ENCODE measurements at places on chromosomes 13 and 19. TPM values are rescaled to one million over a fixed set of nuclear protein-coding genes. Genes with fewer than 3 reads are reported as not detected.

The VWA8 gene
- total RNA-seq, result 19.5 TPM

The KLK3 gene
- not detected for total RNA-seq

The RXFP2 gene
- total RNA-seq, result not detected

The IL17D gene
- 6.3 TPM for total RNA-seq

The ZNF66 gene
- total RNA-seq, result 2.6 TPM

The NPHS1 gene
- total RNA-seq, result not detected

The ZNF266 gene
- total RNA-seq, result 12.0 TPM

The ZNF560 gene
- not detected for total RNA-seq

DNA sequence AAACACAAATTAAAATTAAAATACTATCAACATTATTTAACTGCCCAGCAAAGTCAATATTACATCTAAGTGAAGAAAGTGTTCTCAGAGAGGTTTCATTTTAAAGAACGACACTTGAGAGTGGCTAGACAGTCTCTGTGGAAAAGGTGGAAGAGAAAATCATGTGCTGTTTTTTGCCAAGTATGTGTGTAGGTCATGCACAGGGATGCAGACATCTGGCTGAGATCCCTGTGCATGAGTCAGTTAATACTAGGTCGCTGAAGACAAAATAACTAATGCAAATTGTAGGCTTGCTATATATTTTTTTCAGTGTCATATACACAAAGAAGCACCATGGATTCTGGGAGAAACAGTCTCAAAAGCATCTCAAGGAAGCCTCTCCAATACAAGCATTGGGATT, 44.3 kb upstream of the ENOX1 start:
- no peak for DNase-seq

DNA sequence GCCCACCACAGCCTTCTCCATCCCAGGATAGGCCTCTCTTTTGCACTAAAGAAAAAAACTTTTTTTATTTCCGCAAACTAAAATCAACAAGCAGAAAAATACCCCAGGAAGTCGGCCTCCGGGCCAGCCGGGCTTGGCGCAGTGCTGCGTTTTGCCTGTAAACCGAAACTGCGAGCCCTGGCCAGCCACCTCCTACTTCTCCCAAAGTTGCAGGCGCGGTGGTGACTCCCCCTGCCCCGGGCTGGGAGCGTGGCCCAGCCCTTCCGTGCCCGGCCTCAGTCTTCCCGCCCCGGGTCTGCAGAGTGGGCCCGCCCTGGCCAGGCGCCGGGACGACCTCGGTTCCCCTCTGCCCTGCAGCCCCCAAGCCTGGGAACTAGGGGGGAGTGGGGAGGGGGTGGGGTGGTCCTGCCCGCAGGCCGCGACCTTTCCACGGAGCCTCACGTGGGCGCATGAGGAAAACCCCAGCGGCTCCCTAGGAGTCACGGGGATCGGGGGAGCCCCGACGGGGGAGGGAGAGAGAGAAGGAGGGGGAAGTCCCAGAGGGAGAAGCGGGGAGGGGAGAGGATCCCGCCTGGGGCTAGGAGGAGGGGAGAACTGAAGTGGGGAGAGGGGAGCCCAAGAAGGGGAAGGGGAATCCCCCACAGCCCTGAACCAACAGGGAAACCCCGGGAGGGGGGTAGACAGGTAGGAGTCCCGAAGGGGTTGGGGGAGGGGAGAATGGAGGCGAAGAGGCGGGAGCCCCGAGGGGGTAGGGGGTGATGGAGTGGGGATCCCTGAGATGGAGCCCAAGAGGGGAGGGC, 3.0 kb downstream of the GADD45B start:
- DNase-seq, result peak; percentile 95

DNA sequence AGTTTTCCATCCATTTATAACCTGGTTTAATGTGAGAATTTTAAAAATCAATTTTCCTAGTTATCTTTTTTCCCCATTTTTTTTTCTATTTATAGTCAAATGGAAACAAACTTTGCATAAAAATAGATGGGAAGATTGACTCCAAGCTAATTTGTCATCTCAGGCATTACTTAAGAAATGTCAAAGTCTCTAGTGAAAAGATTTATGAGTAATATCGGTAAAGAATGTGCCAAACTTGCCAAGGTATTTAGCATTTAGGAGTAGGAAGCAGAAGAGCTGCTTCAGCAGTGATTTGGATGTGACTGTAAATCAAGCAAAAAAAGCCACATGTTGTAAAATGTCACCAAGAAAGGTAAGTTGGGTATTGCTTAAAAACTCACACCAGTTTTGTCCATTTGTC, 108.6 kb downstream of the LACC1 start:
- DNase-seq, result no peak

DNA sequence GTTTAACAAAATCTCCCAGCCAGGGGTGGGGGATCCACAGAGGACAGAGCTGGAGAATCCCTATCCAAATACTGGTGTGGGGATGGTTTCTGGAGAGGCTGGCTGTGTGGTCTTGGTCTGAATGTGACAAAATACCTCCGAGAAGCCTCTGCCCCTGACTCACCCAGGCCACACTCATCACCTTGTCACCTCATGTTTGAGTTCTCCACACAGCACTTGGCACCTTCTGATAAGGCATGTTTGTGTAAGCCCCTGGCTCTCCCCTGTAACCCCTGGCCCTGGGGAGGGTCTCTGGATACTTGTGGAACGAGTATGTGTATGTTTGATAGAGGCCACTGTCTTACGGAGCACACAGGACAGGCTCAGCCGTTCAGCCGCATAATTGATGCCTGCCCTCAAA, 14.7 kb downstream of the TECR start:
- DNase-seq, result no peak

DNA sequence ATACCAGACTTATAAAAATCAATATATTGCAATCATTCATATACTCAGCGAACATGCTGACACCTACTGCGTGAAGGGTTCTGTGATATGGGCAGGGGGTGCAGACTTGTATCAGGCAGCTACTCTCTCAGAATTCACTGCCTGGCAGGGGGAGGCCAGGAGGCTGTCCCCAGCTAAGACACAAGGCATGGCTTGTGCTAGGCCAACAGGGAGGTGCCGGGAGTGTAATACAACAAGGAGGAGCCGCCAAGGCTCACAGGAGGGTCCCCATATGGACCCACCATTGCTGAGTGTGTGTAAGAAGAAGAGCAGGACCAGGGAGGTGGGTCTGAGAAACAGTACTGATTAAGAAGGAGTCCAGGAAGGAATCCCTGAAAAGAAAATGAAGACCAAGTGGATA, 97.2 kb downstream of the COL4A2 start:
- no peak for DNase-seq

GRCh38 chr13:28744656-28745055, 25.9 kb upstream of the SLC46A3 start:
- DNase-seq, result no peak

DNA sequence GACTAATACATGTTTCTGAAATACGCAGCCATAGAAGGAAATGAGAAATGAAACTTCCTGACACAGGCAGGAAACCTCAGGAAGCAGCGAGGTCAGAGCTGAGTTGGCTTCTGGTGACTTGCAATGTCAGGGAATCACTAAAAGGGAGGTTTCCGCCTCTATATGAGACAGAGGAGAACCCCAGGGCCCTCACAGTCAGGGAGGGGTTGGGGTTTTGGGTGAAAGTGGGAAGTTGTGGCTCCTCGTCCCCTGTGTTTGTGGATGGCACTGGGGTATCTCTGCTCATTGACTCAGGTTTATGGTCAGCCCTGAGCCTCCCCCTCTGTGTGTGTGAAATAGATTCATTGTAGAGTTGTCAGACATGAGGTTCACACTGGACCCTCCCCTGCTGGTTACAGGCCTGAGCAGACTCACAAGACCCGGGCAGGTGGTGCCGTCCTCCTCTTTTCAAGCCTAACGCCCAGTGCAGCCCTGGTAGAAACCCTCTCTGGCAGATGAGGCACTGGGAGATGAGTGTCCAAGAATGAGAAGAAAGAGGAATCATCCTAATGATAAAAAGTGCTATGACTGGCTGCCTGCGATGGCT, 5.5 kb upstream of the LILRA6 start:
- DNase-seq, result no peak

DNA sequence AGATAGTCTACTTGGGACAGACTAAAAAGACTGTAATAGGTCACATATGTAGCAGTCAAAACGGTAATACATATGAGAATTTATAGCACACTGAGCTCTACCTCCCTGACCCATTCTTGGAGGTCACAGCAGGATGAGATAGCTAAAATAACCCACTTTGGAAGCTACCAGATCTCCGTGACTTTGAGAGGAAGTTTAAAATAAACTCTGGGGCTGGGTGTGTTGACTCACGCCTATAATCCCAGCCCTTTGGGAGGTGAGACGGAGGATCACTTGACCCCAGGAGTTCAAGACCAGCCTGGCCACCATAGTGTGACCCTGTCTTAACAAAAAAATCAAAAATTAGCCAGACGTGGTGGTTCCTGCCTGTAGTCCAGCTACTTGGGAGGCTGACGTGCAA, 45.3 kb downstream of the DHRS12 start:
- no peak for DNase-seq

DNA sequence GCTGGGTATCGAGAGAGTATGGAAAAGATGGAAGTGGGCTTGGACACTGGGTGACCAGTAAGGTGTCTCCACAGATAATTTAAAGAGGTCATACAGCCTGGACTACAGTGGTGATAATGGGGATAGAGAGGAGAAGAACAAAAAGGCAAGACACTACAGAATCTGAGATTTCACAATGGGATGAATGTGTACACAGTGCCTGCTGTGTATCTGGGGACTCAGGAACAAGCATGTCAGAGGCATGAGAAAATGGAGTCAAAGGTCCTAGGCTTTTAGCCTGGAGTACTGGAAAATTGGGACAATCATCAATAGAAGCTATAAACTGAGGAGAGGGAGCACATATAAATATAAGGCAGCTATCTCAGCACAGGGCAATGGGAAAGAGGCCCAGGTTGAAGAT, 69.4 kb downstream of the TSC22D1 start:
- no peak for DNase-seq

DNA sequence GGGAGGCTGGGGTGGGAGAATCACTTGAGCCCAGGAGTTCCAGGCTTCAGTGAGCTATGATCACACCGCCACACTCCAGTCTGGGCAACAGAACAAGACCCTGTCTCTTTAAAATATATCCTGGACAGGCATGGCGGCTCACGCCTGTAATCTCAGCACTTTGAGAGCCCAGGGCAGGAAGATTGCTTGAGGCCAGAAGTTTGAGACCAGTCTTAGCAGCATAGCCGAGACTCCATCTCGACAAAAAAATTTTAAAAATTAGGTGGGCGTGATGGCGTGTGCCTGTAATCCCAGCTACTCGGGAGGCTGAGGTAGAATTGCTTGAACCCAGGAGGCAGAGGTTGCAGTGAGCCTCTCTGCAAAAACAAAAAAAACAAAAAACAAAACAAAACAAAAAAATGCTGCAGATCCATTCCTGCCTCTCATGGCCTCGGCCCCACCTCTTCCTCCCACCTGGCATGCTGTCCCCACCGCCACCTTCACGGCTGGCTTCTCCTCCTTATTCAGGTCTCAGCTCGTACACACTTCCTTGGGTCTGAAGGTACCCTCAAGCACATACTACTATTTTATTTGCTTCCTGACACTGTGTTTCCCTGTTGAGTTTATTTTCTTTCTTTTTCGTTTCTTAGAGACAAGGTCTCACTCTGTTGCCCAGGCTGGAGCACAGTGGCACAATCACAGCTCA, 5.3 kb downstream of the RFX1 start:
- DNase-seq, result no peak

DNA sequence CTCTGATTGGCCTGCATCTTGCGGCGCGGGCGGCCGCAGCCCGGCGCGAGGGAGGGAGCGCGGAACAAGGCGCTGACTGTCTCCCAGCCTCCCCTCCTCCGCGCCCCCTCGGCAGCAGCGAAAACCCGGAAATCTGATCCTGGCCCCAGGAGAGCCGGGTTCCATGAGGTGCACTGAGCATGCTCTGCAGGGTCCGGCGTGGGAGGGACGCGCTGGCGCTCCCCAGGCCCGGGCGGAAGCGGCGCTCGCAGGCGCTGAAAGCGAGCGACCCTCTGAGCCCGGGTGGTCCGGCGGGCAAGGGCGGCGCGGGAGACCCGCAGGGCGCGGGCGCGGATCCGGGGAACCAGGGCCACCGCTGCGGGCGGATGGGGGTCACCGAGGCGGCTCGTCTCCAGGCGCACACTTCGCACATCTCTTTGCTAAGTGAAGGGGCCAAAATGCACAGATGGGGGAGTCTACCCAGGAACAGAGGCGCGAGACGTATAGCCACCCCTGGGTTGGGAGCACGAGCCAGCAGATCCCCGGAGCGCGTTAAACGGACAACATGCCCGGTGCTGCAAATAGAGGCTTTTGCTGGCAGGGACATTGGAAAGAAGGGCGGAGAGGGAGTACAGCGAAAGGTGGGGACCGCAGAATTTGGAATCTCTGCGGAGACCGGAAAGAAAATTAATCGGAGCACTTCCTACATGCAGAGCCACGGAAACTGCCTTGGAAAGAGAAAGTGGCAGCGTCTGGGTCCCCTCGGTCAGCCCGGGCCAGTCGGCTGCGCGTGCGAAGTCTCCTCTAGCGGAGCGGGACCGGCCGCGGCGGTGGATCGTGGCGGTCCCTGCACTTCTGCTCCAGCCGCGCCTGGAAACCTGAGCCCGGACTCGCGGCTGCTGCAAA, 510 bp upstream of the PCDH9 start:
- DNase-seq, result peak; percentile 98

DNA sequence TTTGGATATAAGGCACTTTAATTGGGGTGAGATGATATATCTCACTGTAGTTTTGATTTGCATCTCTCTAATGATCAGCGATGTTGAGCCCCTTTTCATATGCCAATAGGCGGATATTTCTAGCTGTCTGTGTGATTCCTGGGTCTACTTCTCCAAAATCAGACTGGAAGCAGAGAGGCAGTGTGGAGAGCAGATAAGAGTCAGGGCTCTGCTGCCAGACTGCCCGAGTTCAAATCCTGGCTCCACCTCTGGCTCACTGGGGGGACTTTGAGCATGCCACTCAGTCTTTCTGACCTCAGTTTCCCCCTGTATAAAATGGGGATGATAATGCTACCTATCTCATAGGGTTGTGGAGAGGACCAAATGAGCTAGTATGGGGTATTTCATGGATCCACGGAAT, 24.0 kb upstream of the ACP7 start:
- no peak for DNase-seq

Measured in esophagus muscularis mucosa (tissue), 4 donors.